Activated CD4-positive, alpha-beta memory T cell treated with anti-CD3 and anti-CD28 coated beads, Interleukin-2, amount 10 ng/mL, durations not matched to agents 7 days and 5 days (primary cell): ENCODE measurements at places on chromosomes 5 and 9. TPM values are rescaled to one million over a fixed set of nuclear protein-coding genes. Genes with fewer than 3 reads are reported as not detected.

DNA sequence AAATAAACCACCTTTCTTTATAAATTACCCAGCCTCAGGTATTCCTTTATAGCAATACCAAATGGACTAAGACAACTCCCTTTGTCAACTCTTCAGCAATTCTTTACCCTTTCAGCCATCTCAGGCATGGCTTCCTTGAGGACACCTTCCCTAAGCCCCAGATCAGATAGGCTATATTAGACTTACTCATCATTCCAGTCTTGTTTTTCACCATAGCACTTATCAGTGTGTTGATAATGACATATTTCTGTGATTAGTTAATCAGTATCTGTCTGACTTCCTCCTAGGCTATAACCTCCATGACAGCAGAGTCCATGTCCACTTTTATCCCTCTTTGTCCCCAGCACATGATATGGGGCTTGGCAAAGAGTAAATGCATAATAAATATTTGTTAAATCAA is 238.1 kb downstream of the ACTL7B start:
- no peak for DNase-seq
- no peaks in the 10 kb centered on the region for H3K4me1 ChIP-seq

SPATA31E1 gene
- not detected for total RNA-seq

PURA gene
- total RNA-seq = 14.7 TPM

ABO gene
- 0.20 TPM for total RNA-seq

GFPT2 gene
- total RNA-seq = not detected
